NCI-H510A treated with DMSO at 0.1 percent for 48 hours (cell line): ENCODE measurements at places on chromosomes 11 and 22.

- DNase-seq: no peak
These were observed 83.9 kb downstream of the RRAS2 start for GRCh38 chr11:14275076-14275475.

GRCh38 chr11:12411806-12412727 is 34.7 kb downstream of the PARVA start:
- DNase-seq: peak; percentile 18

DNA sequence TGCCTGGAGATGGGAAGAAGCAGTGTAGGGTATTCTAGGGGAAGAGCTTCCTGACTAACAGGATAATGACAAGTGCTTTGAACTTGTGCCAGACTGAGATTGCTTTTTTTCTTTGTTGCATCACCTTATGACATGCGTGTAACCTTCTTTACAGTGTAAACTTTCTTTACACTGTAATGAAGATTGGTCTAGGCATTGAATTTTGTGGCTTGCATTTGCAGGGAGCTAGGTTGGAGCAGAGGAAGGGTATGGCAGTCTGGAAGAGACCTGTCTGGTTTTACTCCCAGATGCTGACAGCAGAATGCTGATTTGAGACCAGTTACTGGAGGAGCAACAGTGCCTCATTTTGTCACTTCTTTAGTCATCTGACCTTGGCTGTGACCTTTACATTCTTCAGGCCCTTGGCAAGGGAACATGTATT is 5.6 kb downstream of the DDB2 start:
- no peak for DNase-seq

DNA sequence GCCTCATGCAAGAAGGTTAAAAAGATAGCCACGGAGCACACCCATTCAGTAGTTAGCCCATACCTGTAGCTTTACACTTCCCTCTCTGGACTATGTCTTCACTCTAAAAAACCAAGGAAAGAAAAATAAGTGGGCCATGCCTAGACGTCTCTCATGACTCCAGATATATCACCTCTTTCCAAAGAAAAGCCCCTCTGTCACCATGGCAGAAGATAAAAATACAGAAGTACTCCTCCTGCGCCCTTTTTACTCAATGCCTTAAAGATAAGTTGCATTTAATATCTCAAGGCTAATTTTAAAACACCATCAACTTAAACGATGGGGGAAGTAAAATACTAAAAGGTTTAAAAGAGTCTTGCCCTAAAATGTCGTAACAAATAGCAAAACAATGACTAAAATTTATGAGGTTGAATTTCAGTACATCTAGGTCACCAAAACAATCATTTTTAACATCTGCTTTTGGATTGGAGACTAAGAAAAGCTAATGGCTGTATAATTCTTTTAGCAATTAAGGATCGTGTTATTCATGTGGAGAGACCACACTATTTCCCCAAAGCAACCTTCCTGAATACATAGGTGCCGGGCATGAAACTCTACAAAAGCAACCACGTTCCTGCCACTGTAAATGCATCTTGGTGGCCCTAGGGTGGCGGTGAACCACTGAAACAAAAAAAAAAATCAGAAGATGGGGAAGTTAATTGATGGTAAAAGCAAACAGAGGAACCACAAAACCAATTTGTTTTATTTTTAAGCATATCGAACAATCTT is 46.0 kb downstream of the CELF1 start:
- no peak for DNase-seq

GRCh38 chr11:61377461-61378160 is 14.8 kb upstream of the TMEM216 start:
- DNase-seq: no peak

- DNase-seq: no peak
These were observed 713.1 kb upstream of the ARHGAP42 start for GRCh38 chr11:99973993-99974392.

GRCh38 chr22:39617342-39617741 is 46.8 kb downstream of the CACNA1I start:
- DNase-seq: no peak

GRCh38 chr11:71477641-71478527 is 24.9 kb downstream of the NADSYN1 start:
- no peak for DNase-seq

GRCh38 chr11:61042961-61043540 is 59.2 kb upstream of the CD5 start:
- DNase-seq: no peak

DNA sequence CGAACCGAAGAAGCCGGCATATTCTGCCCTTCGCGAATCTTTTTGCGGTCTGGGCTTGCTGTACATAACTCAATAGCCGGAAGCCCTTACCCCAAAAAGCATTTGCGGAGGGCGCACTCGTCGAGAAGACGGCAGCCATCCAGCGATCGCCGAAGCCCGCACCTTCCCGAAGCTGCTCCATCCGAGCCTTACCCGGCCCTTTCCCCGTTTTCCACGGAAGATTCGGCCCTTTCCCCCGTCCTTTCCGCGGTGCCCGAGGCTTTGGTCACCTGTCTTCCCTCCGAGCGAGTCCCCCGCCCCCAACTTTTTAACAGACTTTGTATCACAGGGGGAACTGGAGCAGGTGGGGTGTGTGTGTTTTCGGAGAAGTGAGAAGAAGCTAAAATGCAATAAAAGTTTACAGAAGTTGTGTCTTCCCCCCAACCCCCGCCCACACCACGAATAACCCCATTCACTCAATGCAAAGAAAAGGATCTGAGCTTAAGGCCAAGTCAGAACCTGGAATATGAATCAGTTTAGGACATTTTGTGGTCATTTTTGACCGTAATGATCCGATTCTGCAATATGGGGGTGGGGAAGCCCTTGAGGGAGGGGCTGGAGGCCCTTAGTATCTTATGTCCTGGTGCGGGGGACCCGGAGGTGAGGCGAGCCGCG is 99.0 kb upstream of the HSD17B12 start:
- no peak for DNase-seq

DNA sequence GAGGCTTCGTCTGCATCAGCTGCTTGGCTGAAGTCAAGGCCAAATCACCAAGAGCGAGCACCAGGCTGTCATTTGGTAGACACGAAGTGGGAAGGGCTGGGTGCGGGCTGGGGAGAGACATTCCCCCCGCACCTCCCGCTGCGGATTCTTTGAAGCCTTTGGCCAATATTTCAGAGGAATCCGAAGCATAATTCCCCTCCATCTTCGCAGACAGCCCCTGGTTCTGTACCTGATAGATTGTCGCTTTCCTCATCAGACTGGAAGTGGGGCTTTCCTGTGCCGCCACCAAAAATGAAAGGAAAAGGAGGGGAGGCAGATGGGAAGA is 15.3 kb downstream of the BLID start:
- DNase-seq: no peak

DNA sequence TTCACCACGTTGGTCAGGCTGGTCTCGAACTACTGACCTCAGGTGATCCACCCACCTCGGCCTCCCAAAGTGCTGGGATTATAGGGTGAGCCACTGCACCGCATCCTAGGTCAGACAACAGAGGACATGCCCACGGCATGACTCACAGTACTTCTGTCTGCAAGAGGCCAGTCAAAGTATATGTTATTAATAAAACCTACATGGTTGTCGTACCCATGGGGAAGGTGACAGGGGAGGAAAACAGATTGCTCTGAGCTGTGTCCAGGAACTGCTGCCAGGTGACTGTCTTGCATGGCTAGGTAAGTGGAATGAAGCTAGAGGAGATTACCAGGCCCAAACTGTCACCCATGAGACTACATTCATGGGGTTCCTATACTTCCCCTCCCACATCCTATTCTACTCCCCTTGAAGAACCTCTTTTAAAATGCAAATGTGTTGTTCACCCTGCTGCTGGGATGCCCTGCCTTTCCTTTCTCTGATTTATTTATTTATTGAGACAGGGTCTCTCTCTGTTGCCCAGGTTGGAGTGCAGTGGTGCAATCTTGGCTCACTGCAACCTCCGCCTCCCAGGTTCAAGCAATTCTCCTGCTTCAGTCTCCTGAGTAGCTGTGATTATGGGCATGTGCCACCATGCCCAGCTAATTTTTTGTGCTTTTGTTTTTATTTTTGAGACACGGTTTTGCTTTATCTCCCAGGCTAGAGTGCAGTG is 2.0 kb upstream of the NLRX1 start:
- no peak for DNase-seq

DNA sequence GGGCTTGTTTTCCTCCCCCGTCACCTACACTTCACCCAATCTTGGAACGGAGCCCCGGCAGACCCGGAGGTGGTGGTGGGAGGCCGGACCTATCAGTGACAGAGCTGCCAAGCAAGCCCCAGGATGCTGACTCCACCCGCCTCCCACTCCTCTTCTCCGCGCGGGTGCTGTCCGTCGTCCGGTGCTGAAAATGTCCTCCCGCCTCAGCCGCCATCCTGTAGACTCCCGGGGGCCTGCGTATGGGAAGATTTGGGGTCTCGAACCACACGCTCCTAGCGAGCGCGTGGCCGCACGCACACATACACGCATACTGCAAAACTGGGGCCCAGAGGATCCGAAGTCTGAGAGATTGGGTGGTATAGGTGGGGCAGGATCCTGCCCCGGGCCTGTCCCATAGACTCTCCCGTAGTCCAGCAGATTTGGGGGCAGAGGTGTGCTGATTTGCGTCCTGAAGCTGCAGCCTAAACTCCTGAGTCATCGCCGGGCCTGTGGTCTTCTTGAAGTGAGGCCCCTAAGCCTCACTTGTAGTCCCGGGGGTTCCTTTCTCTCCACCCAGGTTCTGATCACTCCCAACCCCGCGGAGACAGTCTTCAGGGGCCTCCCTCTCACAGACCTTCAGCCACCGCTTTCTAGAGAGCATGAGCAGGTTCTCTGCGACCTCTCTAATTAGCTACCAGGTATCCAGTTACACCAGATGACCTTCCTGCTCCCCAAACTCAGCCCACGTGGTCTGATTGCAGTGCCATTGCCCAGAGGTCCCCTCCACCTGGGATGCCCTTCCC is 796 bp upstream of the YIF1A start:
- no peak for DNase-seq

DNA sequence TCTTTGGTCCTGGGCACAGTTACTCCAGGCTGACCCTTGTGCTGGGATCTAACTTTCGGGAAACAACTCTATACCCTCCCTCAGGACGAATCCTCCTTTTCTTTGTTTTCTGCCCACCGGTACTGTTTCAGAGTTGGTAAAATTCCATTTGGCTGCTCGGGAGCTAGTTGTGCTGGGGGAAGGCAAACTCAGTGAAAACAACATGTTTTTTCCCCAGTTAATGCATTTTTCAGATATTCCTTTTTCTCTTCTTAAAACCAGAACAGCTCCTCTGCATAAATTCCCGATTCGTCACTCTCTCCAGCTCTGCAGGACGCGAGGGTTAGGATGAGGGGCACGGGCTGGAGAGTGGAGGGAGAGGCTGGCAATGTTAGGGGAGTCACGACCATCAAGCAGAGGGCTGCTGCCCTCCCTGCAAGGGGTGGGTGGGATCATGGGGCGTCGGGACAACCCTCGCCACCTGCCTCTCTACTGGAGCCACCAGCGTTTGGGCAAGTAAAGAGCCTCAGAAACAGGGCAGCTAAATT is 31.3 kb downstream of the LRRC10B start:
- DNase-seq: no peak

DNA sequence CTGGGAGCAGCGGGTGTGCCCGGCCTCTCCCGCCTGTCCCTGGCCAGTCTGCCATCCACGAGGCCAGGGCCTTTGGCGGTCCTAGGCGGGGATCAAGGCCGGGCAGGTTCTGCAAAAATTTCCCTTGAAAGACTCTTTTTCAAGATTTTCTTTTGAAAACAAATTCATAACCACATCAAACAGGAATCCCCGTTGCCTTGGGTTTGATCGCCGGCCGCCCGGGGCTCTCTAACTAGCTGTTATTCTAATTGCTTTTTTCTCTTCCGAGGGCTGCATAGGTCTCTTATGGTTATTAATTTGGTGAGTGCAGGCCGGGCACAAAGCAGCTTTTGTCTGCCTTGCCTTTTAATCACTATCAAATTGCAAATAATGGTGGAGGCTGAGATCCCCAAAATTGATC is 42.0 kb downstream of the CDKN1C start:
- DNase-seq: no peak

DNA sequence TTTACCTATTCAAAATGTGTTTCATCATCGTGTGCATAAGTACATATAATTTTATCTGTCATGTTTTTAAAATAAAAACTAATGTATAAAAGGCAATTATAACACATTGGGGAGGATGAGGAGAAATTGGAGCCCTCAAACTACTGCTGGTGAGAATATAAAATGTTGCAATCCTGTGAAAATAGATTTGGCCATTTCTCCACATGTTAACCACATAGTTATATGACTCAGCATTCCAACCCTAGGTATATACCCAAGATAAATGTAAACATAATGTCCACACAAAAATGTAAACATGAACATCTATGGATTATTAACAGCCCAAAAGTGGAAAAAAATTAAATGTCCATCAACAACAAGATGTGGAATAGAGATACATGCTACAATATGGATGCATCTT is 928.0 kb upstream of the FAT3 start:
- no peak for DNase-seq

DNA sequence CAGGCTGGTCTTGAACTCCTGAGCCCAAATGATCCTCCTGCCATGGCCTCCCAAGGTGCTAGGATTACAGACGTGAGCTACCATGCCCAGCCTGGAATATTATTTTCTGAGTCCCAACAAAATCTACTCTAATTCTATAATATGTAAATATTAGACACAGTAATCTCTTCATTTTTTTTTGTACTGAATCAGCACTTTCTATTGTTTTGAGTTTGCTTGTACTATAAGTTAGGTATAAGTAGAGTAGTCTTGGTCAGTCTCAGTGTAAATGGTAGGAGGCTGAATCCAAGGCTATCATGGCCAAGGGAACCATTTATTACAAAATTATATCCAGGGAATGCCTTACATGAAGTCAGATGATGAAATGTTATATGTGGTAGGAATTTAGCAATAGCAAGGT is 19.6 kb upstream of the OR6X1 start:
- no peak for DNase-seq

DNA sequence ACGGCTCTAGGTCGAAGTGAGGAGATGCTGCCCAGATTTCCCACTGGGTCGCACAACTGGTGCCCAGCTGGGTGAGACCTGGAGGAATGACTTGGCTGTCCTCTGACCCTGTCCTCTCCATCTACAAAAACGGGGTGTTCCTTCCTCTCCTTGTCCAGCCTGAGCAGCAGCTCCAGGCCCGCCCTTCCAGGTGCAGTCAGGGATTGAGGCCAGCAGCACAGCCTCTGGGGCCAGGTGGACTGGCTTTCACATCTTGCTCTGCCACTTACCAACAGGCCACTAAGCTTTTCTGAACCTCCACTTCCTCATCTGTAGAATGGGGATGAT is 91.7 kb upstream of the LMO1 start:
- no peak for DNase-seq
